ENCODE measurements at places on chromosomes 7 and 10.

DNA sequence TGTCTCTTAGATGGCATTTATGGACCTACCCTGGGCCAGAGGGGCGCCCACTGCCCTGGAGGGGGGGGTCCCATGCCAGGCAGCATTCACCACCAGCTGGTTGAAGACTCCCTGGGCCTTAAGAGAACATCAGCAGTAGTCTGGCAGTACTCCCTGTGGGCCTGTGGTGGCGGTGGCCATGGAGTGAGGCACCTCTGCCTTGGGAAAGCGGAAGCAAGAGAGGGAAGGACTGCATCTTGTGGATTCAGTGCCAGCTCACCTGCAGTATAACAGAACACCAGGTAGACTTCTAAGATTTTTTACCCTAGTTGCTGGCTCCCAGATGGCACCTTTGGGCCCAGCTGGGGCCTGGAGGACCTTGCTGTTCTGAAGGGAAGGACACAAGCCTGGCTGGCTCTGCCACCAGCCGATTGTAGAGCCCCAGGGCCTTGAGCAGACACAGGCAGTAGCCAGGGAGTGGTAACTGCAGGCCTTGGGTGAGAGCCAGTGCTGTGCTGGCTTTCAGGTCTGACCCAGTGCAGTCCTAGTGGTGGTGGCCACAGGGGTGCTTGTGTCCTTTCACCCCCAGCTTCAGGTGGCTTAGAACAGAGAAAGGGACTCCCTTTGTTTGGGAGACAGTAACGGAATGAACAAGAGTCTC, 15.8 kb downstream of the PLAC9 start:
- DNase-seq = no peak

- no peak for DNase-seq
These were observed 171.7 kb downstream of the DNAJB6 start for GRCh38 chr7:157508477-157508881.

GRCh38 chr10:8352171-8353075, 297.9 kb downstream of the GATA3 start:
- no peak for DNase-seq

DNA sequence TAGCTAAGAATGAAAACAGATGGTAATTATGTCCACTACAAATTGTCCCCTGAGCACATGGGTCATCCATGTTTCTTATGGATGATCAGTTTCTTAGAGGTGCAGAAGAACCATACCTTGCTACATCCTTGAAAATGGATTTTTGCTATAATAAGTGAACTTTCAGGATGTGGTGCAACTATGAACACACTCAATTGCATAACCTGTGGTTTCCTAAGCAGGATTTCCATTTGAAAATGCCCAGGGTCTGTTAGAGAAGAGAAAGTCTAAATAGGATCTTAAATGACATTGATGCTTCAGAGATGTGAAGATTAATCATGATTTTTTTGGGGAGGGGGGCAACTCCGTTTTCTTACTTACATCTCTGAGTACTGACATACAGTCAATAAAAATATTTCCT, 39.6 kb upstream of the CACNB2 start:
- DNase-seq = no peak

GRCh38 chr10:42755028-42755451, 27.6 kb upstream of the BMS1 start:
- DNase-seq = no peak

DNA sequence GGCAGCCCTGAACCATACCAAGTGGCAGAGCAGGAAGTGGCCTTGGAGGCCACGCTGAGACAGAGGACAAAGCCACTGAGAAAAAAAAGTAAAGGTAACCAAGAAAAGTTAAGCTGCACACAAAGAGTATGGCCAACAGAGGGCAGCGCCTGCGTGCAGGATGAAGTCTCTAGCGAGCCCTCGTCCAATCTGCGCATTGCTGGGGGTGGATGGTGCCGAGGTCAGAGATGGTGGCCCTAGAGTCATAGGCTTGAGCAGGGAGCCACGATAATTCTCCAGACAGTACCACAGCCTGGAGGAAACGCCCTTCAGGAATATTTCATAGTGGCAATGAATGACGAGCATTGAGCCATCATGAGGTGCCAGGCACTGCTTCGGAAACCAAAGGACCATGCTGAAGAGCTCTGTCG, 9.7 kb downstream of the ATP6V0E2 start:
- no peak for DNase-seq

DNA sequence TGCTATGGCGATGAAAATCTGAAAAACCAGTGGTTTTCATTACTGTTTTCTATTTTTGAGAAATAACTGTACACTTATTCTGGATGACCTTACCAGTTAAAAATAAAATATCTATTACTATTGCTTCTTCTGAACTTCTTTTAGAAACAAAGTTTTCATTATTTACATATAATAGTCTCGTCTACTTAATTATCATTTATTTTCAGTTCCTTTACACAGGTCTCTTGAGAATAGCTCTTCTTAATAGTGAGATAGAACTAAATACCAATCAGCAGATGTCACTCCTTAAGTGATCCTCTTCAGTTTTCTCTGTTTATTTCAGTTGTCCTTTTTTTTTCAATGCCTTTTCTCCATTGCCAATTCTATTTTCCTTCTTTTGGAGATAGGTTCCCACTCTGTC, 4.3 kb upstream of the GLCCI1 start:
- no peak for DNase-seq

DNA sequence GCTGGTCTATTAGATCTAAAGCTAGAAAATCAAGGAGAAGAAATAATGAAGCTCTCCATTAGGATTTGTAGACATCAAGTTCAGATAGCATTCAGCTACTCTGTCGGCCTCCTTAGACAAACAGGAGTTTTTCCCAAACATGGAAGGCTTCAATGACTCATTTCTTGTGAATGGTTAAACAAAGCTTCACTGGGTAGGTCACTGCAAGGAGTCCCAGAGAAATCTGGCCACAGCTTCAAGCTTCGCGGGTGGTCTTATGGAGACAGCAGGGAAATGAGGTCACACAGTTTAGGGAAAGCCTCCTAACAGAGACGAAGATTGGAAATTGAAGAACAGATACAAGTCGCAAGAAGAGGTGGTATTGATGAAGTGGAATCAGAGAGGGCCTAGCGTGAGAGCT, 22.6 kb upstream of the LRRC72 start:
- DNase-seq = no peak

- no peak for DNase-seq
These were observed 476 bp upstream of the RET start for GRCh38 chr10:43076311-43076875.

DNA sequence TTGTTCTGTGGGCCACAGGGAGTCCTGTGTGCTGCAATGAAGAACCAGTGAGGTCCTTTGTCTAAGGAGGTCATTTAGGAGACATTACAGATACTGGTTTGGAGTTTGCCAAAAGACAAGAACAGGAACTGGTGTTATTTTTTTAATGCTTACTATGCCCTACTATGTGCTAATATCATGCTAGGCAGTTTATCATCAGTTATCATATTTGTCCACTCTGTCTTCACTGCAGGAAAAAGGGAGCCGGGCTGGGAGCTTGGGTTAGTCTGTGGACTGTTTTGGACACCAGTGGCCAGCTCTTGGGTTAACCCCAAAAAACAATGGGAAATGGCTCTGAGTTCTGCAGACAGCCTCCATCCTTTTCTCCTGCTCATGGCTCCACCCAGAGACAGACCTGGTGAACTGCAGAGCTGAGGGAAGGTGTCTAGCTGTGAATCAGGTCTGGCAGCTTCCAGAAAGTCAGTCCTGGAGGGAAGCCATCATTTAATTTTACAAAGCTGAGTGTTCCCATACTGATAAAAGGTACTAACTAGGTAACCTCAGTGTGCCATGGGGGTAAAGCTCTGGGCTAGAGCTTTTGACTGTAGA, 101.2 kb upstream of the ZNF746 start:
- no peak for DNase-seq

GRCh38 chr10:88974012-88974411, 16.6 kb upstream of the FAS start:
- DNase-seq = no peak

DNA sequence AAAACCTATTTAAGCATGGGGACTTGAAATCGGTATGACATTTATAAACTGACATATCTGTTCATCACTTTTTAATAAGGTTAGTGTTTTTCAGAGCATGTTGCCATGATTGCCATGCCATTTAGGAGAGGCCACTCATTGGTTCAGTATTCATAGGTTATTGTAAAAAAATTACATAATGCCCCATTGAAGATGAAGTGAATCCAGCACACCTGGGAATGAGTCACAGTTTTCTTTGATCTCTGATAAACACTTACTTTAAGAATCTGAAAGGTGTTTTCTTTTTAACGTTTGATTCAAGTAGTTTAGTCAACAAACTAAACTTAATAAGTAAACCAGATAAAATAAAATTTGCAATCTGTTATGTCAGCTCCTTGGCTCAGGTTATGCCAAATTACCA, 278.3 kb downstream of the ARL4A start:
- no peak for DNase-seq
